ENCODE measurements at places on chromosomes 3 and 15. TPM values are rescaled to one million over a fixed set of nuclear protein-coding genes. Genes with fewer than 3 reads are reported as not detected.

Gene ARHGEF3
- total RNA-seq, result 18.6 TPM

Gene INSYN1
- 3.3 TPM for total RNA-seq

Gene CPA3
- not detected for total RNA-seq

Gene PLCH1
- total RNA-seq, result 0.03 TPM

Gene PARP15
- 0.13 TPM for total RNA-seq

Gene LRRIQ4
- total RNA-seq, result 0.07 TPM

Gene AADACL2
- not detected for total RNA-seq

Gene SLC28A1
- total RNA-seq, result not detected

Gene LDHAL6B
- total RNA-seq, result not detected

Gene OR5AC2
- total RNA-seq, result not detected

Gene LRRC34
- 1.8 TPM for total RNA-seq

Gene ISL2
- total RNA-seq, result not detected

Gene FEZF2
- total RNA-seq, result not detected

Gene SNUPN
- total RNA-seq, result 27.9 TPM

Gene CDHR4
- 0.07 TPM for total RNA-seq

Gene PLAAT1
- not detected for total RNA-seq

Gene ADIPOQ
- total RNA-seq, result not detected

Gene SLC12A1
- total RNA-seq, result not detected

Gene CHRNA3
- total RNA-seq, result not detected

Gene UROC1
- total RNA-seq, result not detected

Gene ROPN1
- not detected for total RNA-seq

Gene LMAN1L
- total RNA-seq, result not detected

Gene CMTM8
- total RNA-seq, result 0.78 TPM

Gene ALDH1A3
- 31.0 TPM for total RNA-seq

Gene HYAL1
- total RNA-seq, result 2.5 TPM

Gene ANKRD34C
- total RNA-seq, result not detected

Measured in smooth muscle cell of the pulmonary artery (primary cell).